NCI-H1417 treated with DMSO at 0.1 percent for 48 hours (cell line): ENCODE measurements at places on chromosomes 6 and 20.

DNA sequence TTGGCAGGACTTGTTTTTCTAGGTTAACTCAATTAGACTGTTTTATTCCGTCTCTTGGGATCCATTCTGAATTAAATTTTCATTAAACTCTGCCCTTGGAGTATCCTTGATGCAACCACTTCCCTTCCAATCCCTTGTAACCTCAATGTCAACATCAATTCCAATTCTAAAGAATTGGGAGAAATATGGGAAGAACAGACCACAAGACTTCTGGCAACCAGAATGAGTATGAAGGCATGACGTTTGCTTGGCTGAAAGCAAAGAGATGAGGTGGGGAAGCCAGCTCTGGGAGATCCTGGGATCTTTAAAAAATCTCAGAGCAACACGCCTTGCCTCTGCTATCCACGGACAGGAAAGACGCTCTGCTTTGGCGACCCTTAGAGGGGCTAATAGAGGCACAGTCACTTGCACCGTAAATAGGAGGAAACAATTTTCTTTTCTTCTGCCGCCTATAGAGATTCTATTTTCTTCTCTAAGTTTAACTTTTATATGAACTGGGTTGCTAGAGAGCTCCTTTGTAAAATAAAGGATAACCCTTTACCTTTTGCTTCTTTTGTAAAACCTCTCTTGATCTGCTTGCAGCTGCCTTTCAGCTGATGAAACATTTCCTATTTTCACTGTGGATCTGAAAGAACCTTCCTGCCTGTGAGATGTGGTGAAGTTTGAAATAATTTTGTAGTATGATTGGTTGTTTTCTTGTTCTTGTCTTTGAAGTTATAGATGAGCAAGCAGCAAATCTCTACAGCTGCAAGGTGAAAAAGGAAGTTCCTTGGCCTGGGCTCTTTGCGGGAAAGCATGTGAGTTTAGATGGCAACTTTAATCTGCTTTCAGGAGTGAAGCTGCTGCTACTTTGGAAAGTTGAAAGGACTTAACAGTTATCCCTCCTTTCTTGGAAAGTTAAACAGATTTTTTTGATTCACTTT lies at the start of gene ASIP:
Gene ASIP, plus strand, starts transcription at position 731 of the 923 bp plus-strand sequence. CDS start 18,952 bp downstream, outside the sequence.
- DNase-seq: no peak

DNA sequence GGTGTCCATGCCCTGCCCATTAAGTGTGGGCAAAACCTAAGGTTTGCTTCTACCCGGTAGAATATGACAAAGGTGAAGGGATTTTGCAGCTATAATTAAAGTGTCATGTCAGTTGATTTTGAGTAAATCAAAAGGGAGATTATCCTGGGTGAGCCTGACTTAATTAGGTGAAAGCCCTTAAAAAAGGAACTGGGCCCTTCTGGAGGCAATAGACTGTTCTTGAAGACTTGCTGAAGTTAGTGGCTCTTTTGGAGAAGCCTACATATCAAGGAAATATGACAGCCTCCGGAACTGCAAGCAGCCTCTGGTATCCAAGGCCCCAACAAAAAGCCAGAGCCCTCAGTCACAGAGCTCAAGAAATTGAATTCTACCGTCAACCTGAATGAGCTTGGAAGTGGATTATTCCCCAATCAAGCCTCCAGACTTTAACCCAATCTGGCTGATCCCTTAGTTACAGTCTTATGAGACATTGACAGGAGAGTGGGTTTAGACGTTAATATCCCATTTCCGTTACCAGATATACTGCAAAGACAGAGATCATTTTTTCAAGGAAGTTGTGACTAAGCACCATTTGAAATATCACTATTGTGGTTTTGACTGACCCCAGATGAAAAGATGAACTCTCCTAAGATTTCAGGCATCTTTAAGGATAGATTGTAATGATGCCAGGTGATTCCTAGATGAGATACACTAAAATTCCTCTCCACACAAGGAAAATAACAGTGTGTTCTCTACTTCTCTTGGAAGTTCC lies 303.4 kb downstream of the PLCB1 start:
- no peak for DNase-seq

- DNase-seq: no peak
These were observed 44.8 kb upstream of the RNGTT start for GRCh38 chr6:89008001-89008814.

GRCh38 chr6:106339334-106340029 lies 13.9 kb upstream of the ATG5 start:
- DNase-seq: no peak

- DNase-seq: no peak
These were observed 30.8 kb downstream of the IL20RA start for GRCh38 chr6:137013738-137014602.

DNA sequence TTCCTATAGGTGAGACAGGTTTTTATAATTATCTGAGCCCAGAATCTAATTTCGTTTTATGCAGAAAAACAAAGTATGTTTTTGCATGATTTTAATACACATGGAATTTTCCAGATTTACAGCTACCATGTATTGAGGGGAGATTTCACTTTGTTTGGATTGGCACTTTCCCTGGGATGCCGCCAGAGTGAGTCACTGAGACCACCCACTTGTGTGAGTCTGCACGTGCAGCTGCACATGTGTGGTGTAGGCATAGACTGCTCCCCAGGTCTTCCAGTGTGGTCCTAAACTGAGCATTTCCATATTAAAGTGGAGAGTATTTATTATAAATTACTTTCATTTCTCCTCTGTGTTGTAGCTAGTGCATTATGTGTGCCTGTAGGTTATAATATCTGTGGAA lies 186.8 kb downstream of the UBE3D start:
- no peak for DNase-seq

DNA sequence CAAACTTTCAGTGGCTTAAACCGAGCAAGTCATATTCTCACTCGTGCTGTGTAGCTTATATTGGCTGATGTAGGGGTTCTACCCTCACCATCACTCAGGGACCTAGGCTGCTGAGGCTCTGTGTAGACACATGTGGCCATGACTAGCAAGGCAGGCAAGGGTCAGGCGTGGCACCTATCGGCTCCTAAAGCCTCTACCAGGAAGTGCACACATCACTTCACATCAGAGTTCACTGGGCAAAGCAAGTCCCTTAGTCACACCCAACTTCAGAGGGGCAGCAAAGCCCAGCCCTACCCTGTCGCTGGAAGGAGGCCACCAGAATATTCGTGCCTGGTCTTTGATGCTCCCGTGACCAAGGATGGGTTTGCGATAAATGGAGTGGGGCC lies 42.9 kb downstream of the PPP1R14C start:
- DNase-seq: no peak

DNA sequence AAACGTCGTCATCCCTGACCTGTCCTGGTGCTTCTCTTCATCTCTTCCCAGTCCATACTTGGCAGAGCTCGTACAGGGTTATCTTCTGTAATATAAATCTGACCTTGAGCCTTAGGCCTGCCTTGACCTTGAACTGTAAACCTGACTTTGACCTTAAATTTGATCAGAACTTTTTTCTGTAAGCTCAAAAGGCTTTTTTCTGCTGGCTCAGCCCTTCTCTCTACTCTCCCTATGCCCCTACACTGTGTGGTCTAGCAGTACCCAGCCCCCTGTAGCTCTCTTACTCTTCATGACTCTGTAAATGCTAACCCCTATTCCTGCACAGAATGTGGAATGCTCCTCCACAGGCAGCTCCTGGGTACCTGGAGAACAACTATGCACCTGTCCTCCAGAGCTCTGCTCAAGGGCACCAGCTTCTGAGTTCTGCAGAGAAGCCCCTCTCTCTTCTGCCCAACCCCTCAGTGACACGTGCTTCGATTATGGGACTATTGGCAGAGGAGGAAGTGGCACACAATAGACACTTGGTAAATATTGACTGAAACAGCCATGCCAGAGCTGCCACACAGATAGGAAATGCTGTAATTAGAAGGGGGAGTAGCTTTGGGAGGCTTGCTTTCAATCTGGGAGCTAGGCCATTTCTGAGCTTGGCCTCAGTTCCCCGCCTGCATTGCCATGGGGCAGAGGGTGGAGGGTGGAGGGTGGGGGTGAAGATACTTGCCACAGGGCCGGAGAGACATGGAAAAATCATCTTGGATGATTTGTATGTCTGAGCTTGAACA lies 15.4 kb downstream of the SNPH start:
- peak; percentile 75 for DNase-seq

- no peak for DNase-seq
These were observed 15.0 kb downstream of the GABBR1 start for GRCh38 chr6:29617782-29618554.
